ENCODE measurements at places on chromosomes 5 and 9.

DNA sequence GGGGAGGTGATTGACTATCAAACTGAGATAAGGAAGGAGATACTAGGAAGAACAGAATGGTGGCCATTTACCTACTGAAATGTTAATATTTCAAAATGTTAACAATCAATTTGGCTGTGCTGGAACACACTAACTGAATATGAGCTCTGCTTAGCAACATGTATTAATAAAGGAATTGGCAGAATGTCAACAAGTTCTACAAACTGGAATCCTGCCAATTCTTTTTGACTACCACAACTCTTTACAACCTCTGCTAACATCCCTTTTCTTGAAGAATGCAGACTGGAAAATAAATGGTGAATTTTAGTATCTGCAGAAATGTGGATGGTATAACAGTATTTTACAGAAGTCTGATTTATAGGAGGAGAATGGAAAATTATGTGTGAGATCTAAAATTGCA, 446.4 kb downstream of the ISL1 start:
- DNase-seq = no peak

DNA sequence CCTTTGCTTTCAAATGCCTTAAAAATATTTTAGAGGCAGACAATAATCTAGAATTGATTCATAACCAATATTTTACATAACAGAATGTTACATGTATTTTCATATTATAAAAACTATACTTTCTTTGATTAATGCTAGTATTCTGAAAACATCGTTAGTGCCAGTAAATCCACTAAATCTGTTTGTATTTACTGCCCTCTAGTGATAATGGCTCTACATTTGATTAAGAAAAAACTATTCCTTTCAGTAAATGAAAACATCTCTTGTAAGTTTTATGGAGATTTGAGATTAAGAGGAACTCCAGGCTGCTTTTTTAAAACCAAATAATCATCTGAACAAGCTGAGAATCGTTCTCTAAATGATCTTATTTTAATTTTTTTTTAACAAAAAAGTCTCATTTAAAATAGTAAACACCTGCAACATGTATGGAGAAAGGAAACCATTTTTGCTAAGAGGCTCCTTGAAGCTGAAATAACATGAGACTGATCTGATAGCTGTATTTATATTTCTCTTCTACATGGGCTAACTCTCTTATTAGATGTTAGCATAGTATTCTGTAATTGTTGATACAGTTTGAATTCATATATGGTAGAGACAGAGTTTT, 424.7 kb downstream of the RAB3C start:
- DNase-seq = no peak

GRCh38 chr9:35675204-35675603, 1.5 kb downstream of the CA9 start:
- no peak for DNase-seq

DNA sequence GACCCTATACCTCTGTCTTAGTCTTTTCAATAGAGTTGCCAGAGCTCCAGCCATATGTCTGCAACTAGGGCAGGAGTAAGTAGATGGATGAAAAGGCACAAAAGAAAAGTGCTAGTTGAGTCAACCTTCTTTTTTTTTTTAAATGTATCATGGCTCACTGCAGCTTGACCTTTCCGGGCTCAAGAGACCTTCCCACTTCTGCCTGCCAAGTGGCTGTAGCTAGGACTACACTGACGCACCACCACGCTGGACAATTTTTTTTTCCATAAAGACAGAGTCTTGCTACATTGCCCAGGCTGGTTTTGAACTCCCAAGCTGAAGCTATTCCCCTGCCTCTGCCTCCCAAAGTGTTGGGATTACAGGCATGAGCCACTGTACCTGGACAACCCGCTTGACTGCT, 27.3 kb downstream of the FOXE1 start:
- no peak for DNase-seq

- DNase-seq = no peak
These were observed 16.7 kb downstream of the CTNNAL1 start for GRCh38 chr9:108996643-108997042.
